ENCODE measurements at places on chromosomes 6 and 20.

- no peak for DNase-seq
Measured at GRCh38 chr6:149354009-149354408, 36.5 kb downstream of the TAB2 start.

GRCh38 chr6:100339574-100340255 is 125.0 kb downstream of the SIM1 start:
- DNase-seq, result no peak

DNA sequence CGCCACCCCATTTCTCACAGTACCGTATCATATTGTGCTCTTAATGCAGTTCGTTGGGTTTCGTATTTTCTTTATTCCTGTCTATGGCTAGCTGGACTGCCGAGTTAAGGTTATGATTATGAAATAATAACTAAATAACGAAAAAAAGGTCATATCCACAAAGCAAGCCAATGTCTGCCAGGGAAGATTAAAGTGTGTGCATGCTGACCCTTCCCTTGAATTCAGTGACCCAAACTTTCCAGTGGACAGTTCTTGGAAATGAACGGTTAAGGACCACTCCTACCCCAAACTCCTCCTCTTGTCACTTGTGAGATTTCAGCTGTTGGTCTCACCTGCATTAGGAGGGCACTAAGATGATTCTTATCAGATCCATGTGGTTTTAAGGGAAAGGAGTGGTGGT is 171.6 kb downstream of the ZNF217 start:
- DNase-seq, result no peak

- DNase-seq, result no peak
Measured at GRCh38 chr6:44073612-44074438, 53.4 kb downstream of the MRPL14 start.

DNA sequence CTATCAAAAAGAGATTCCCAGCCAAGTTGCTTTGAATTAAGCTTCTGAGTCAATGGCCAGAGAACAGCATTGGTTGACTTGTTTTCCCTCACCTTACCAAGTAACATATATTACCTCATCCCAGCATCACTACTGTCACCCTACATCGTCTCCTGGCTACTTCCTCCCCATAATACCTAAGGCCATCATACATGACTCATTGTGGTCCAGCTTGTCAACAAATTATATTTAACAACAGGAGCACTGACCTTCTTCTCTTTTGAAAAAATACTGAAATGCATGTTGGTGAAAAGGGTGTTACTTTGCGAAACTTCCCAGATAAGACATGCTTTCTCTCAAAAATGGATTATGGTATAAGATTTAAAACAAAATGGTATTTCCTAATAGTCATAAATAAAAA is 106.9 kb downstream of the TBX18 start:
- DNase-seq, result no peak

DNA sequence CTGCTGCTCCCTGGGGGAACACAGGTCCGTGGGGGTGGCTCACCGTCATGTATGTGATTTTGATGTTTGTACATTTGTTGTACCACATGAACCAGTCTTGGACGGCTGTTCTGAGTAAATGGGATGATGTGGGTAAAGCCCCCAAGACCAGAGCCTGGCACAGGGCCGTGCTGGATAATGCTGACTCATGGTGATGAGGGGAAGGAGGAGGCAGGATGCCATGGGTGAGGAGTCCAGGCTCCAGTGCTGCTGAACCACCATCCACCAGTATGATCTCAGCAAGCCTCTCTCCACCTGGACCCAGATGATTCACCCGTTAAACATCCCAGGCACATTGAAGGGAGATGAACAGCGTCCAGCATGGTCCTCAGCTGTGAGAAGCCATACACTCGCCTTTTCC is 9.6 kb upstream of the APCDD1L start:
- DNase-seq, result no peak

DNA sequence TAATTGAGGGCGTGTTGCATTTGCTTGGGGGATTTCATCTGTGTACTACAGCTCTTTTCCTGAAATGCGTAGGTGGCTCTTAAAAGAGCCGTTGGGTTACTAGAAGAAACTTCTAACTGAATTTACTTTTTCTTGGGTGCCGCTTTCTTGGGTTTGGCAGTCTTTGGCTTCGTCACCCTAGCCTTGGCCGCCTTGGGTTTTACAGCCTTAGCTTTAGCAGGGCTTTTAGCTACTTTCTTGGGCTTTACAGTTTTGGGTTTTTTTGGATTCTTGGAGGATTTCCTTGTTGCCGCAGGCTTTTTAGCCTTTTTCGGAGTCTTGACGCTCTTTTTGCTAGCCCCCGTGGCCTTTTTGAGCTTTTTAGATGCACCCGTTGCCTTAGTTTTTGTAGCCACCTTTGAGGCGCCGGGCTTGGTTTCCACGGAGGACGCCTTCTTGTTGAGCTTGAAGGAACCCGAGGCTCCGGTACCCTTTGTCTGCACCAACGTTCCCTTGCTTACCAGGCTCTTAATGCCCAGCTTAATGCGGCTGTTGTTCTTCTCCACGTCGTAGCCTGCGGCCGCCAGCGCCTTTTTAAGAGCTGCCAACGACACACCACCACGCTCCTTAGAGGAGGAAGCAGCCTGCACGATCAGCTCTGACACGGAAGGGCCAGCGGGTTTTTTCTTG is 54.5 kb downstream of the TRIM38 start:
- no peak for DNase-seq

DNA sequence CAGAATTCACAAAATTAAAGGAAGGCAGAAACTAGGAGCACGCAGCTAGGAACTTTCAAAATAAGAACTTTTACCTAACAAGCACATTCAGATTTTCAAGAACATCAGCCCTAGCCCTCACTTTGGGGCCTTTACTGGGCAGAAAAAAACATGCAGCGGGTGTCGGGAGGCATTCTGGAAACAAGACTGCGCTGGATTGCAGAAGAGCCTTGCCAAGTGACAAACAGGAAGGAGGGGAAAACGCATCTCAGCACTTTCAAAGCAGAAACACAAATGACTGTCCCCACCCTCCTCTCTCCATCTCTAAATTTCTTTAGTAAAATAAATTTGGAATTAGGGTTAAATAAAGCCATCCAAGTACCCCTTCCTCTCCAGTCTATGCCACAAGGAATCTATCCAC is 74.6 kb upstream of the RREB1 start:
- DNase-seq, result peak; percentile 14

DNA sequence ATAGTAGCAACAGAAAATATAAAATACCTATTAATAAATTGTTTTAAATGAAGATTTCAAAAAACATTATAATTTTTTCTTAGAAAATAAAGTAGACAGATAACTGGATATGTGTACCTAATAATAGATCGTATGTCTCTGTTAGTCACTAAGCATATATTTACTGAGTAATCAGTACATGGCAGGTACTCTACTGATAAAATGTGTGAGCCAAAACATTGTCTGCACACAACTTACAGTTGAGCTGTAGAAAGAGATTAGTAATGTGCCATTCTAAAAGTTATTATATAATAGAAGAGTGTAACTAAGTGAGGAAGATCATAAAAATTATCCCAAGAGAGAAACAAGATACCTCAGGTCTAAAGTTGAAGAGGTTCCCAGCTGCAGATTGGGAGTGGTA is 929.9 kb upstream of the EPHA7 start:
- DNase-seq, result no peak

DNA sequence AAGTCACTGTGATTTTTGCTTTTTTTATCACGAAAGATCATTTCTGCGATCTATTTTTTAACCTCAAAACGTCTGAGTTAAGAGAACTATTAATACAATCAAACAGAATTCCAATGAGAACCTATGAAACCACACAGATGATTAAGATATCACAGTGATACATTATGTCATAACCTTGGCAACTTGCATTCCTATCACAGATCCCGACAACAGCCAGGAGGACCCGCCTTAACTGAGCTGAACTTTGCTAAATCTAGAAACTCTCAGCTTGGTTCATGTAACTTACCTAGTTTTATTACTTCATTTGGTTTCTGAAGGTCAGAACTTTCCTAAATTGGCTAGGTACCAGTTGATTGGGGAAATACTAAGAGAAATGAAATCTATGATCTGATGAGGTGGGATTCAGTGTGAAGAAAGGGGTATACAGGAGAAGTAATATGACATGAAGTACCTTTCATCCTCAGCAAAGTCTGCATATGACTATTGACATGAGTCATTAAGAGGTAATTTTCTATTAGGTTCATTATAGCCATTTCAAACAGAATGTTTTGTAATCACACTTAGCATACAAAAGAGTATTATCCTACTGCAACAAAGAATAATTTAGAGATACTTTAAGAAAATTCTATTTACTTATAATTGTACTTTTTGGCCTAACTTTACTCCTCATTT is 11.2 kb downstream of the LYRM4 start:
- DNase-seq, result no peak

- no peak for DNase-seq
Measured at GRCh38 chr6:44050872-44051505, 76.3 kb downstream of the MRPL14 start.

DNA sequence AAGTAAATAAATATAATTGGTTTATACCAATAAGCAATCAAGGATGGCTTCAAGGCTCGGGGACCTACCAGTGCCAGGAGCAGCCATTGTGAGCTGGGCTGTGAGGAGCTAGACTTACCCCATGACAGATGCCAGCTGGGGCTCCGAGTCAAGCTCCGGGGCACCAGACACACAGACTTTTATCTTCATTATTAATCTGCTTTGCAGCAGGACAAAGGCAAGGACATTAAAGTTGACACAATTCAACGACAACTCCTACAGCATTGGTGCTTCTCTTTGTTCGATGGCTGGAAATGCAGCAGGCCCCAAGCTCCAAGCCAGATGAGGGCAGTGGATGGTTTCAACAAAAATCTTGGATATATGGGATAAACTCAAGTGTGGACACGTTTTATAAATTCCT is 68.3 kb downstream of the CD24 start:
- DNase-seq, result no peak

DNA sequence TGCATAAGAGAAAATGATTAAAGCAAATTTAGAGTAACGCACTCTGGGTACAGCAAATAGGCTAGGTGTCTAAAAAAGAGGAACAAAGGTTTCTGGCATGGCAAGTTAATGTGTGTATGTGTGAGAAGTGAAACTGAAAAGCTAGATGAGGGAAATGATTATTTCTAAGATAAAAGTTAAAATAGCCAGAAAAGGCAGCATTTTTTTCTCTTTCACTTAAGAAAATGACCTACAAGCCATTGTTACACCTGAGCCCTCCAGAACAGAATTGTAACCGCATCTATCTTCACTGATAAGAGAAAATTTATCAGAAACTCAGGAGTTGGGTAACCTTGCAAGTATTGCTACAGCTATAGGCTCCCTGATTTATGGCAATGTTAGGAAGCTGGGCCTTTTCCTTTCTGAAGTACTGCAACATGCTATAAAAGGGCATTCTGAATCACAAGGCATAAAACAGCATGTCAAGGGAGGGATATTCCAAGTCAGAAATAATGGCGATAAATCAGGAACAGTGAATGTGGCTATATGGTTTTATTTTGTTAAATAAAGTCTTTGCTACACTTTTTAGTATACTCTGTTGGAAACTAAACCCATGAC is 395.3 kb downstream of the TBC1D32 start:
- no peak for DNase-seq

DNA sequence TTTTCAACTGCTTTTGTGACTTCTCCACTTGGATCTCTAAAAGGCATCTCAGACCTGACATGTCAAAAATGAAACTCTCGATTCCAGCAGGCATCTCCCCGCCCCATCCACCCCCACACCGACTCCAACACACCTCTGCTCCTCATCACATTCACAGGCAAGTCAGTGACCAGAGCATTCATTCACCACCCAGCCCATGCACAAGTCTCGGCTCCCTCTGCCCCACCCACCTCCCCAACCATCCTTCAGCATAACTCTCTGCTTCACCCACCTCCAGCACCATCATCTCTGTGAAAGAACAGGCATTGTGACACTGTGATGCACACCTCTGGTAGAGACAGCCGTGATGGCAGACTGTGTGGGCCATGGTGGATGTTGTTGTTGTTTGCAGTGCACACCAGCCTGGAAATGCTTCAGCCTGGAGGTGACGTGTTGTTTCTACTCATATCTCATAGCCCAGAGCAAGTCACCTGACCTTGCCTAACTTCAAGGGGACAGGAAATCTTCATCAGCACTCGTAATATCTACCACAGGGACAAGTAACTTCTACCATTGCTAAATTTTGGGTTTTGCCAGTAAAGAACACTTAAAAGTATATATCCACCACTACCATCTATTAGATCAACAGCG is 56.5 kb downstream of the ANKRD60 start:
- no peak for DNase-seq

DNA sequence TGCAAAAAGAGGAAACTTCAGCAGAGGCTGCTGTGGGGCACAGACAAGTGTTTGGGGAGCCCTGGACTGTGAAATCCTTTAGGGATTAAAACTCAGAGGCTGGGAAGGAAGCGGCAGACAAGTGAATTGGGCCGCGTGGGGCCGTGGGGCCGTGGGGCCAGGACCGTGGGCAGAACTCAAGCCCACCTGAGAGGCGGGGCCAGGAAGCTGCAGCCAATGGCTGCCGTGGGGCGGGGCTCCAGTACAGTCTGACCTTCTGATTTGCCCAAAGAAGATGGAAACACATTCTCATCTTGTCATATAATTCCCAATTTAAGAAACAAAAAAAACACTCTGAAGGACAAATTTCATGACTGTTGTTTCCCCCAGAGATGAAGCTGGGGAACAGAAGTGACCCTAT is 55.4 kb downstream of the ANKRD60 start:
- no peak for DNase-seq

DNA sequence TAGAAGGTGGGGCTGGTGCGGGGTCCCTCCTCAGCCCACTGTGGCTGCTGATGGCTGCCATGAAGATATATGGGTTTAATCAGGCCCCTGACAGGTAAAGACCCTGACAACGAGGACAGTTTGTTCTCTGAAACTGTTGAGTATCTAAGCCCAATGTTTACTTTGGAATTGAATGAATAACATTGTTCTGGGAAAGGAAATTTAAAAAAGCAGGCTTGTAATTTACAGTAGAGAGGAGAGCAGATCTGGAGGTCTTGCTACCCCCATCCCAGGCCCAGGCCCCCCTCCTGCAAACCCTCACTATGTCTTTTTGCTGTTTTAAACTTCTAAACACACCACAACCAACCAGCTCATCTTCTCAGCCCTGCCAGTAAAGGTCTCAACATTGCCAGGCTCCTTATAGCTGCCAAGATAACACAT is 171.3 kb downstream of the CDC5L start:
- DNase-seq, result no peak

- DNase-seq, result no peak
Measured at GRCh38 chr6:84432619-84433018, 205.2 kb upstream of the CEP162 start.

DNA sequence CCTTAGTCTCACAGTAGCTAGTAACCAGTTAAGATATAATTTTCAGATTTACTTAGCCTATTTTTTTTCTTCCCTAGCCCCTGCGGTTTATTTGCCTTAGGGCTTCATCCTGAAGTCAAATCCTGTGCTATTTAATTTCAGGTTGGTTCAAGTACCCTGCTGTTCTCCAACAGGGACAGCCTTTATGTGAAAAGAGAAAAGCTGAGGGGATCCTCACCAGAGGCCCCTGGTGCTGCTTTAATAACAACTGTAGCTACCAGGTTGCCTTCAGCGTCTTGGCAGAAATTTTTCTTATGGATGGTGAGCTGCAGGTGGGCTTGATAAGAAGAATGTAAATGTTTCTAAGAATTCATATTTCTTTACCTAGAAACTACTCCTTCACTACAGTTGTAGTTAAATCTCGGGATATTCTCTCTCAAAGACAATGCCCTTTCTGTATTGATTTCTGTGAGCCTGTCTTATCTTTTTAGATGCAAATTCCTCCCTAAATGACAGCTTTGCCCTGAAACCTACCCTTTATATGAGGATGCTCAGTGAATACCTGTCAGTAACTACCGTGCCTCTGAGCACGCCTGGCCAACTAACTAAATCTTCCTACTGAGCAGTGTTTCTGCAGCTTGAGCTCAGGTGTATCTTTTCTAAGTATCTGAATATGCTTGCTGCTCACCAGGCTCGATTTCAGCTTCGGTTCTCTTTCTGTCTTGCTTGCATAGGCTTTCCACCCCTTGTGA is 320.5 kb downstream of the MMUT start:
- no peak for DNase-seq

Data from hippocampal formation (tissue), 2 donors.